ENCODE measurements at places on chromosomes 5 and 9.

- no peak for DNase-seq
Measured at GRCh38 chr9:92947268-92948037, at the start of gene FGD3. FGD3 (plus strand) TSS chr9:92947523; CDS start chr9:92976257, 28,734 bp downstream.

DNA sequence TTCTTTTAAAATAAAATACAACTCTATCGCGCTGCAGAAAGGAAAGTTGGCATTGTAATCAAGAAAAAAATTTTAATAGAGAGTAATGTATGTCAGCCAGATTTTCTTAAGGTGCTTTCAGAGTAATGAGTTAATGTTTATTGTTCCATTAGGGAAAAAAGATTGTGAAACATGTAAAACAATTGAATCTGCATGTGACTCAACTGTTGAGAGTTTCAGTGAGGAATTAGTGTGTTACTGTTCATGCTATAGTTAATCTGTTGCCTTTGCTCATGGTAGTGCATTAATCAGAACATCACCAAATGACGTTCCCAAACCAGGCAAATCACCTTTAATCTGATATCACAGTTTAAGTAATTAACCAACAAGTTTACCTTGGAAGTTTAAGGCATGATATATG lies 600.5 kb downstream of the NR2F1-AS1 start:
- no peak for DNase-seq

DNA sequence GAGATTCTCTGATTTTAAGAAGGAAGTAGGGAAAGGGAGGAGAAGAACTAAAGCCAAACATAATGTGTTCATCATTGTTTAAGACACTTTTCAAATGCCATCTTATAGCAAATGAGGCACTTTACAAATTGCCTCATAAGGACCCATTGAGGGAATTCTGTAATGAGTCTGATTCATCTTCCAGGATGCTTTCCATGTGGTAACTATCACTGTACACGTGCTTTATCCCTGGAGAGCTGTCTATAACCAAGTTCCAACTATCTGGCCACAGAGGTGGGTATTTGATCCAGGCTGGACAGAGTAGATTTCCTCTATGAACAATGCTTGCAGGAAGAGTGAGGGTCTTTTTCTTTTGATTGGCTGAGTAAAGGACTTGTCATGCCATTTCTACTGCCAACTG lies 183.5 kb upstream of the NFIB start:
- no peak for DNase-seq

GRCh38 chr5:173845321-173845720 lies 42.8 kb upstream of the CPEB4 start:
- DNase-seq = no peak

- no peak for DNase-seq
Measured at GRCh38 chr9:83451308-83451707, 86.9 kb downstream of the FRMD3 start.

DNA sequence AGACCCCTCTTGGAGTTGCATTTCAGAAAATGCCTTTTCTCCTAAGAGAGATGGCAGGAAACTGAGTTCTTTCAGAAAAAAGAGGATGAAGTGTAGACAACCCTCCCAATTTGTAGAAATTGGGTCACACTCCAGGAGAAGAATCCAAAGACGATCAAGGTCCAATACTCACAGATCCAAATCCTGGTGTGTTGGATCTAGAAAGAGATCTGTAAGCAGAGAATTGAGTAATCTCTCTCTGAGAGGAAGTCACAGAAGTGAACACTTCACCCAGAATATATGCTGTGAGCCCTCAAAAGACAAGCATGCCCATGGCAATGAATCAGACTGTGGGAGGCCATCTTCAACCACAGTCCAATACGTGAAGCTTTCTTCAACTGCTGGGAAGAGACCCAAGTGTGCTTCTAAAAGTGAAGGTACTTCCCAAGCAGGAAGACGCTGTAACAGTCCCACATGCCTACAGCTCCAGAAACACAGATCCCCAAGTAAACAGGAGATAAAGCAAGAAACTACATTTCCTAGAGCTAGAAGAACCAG lies 182.7 kb downstream of the SMC2 start:
- no peak for DNase-seq

- DNase-seq = no peak
Measured at GRCh38 chr5:130277522-130277921, 373.3 kb downstream of the CHSY3 start.

GRCh38 chr9:136379891-136380290 lies 6.4 kb upstream of the CARD9 start:
- no peak for DNase-seq

DNA sequence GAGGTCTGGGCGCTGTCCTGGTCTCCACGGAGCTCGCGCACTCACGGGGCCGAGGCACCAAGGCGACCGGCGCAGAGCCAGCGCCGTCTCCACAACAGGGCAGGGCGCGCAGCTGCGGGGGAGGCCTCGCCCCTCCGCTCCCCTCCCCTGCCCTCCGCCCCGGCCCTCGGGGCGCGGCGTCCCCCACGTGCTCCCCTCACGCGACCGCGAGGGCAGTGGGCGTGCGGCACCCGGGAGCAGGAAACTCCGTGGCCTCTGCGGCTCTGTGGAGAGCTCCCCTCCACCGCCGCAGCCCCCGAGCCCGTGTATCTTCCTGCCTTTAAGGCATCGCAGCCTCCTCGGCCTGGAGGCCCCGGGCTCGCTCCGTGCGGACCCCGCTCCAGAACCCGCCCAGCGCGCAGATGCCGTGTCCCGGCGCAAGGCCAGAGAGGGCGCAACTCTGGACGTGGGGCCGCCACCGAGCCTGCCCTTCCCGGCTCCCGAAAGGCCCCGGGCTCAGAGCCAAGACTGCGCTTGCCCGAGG lies 708 bp upstream of the TUBB4B start:
- peak; percentile 91 for DNase-seq

- DNase-seq = no peak
Measured at GRCh38 chr9:13729955-13730354, 450.5 kb upstream of the MPDZ start.

GRCh38 chr5:53010814-53011213 lies 21.7 kb downstream of the ITGA2 start:
- DNase-seq = no peak

- no peak for DNase-seq
Measured at GRCh38 chr5:112930082-112930344, 8.0 kb upstream of the REEP5 start.

GRCh38 chr9:91917436-91917835 lies 32.6 kb downstream of the ROR2 start:
- no peak for DNase-seq

GRCh38 chr9:73923796-73924195 lies 573.3 kb upstream of the RORB start:
- no peak for DNase-seq

DNA sequence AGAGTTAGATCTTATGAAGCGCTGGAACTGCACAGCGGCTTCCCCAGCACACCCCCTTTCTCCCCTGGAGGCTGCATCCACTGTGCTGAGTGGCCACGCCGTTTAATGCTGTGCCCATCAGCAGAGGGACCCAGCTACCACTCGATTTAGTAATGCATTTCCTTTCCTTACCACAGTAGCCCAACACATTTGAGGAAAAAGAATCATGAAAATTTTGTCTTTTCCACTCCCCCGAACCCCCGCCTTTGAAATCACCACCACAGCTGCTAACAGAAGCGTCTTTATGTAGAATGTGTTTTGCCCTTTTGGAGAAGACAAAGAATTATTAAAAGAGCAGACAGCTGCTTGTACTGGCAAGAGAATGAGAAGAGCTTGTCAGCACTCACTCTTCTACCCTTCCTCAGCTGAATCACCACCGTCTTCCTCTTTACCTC lies 73.2 kb downstream of the ACER2 start:
- no peak for DNase-seq

DNA sequence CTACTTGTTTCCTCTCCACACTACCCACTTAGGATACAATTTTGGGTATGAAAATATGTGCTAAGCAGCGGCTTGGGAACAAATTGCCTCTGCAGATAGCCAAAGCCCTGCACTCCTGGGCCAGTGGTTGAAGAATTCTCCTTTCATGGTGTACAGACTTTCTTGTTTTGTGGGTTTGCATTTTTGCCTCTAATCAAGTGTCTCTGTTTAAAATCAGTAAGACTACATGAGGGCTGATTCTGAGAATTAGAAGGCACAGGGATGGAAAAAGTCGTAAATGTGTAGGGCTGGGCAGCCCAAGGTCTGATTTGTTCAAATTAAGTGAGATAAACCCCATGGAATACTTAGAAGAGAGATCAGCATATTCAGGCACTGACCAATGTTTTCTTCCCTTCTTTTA lies 103.7 kb upstream of the CD180 start:
- no peak for DNase-seq

DNA sequence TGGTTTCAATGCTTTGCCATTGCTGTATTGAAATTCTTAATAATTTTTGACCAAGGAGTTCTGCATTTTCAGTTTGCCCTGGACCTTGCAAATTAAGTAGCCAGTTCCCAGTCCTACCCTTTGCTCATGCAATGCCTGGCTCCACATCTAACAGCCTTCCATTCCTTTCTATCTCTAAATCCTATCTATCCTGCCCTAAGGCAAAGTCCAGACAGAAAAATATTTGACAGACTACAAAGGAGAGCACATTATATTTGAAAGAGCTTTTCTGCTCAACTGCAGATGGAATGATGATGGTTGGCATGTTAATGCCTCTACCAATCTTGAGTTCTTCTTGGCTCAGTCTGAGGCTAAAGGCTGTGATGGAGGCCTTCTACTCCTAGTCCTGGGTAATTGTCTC lies 15.5 kb downstream of the SLC22A4 start:
- no peak for DNase-seq

- no peak for DNase-seq
Measured at GRCh38 chr5:164204338-164204946, 699.0 kb downstream of the MAT2B start.

GRCh38 chr9:68970151-68970550 lies 43.8 kb downstream of the PRKACG start:
- peak; percentile 24 for DNase-seq

GRCh38 chr5:156819537-156819936 lies 30.6 kb upstream of the PPP1R2B start:
- DNase-seq = no peak

DNA sequence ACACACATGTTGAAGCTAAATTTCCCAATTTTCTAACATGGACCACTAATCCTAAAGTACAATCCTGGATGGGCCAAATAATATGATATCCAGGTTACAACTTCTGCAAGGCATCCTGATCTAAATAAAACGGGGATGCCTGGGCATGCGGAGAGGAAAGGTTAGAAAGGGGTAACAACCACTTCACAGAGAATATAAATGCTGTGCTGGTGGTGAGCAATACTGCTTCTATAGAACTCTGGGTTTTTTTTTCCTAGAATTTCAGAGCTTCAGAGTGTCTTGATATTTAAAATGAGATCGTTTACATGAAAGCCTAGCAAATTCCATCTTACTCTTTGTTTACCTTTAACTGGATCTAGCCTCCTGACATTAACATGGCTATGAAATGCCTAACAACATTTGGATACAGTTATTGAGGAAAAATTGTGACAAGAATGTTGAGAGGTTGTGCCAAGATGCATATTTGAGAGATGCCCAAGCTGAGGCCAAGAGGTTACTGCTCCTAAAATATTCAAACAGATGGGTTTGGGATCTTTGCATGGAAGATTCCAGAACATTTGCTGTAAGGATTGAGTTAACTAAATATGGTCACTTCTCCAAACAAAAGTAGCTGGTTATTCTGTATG lies 22.4 kb downstream of the TNFAIP8 start:
- no peak for DNase-seq

DNA sequence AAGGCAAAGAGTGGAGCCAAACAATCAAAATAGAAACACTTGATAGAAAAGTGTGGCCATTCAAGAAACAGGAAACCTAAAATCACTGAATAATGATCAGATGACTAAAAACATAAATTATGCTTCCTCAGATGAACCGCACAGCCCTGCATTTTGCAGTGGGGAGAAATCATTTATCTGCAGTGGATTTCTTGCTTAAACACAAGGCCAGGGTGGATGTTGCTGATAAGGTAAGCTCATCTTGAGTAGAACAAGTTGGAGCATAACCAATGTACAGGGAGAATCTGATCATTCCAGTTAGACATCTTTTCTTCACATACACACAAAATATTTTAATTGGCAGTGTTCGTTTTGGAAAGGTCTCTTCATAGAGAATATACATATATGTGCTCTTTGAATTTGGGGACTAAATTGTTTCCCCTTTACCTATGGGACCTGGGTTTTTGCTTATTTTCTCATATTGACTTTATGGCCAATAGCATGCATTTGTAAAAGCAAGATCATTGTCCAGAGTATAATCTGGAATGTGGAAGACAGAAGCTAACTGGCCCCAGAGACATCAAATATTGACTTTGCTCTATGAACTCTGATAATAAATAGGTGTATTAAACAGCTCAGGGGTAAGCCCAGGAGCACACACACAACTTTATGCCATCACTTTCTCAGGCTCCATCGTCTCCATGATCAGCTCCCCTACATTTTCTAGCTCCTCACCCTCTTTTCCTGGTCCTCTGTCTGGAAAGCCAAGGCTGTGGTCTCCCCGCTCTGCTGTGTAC lies 9.1 kb downstream of the ANKDD1B start:
- DNase-seq = peak; percentile 71

DNA sequence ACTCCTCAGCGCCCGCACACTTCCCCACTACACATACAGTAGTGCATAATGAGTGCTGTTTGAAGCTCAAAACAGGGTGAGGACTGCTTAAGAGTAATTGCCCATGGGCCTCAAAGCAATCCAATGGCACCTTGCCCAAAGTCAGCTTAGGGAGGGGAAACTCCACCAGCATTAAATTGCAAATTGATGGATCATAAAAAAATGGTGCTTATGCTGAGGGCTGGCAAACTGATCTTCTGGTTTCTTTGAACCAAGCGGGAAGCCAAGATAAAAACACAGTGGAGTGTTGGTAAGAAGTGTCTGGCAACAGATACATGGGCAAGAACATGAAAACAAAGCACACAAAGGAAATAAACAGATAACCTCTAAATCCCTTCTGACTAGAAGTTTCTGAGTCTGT lies 28.0 kb downstream of the TLE1 start:
- no peak for DNase-seq

GRCh38 chr9:133342570-133342969 lies 5.4 kb downstream of the MED22 start:
- no peak for DNase-seq

GRCh38 chr5:132259069-132259851 lies 1.8 kb downstream of the PDLIM4 start:
- no peak for DNase-seq

- no peak for DNase-seq
Measured at GRCh38 chr9:33843312-33843961, 26.5 kb downstream of the UBE2R2 start.

GRCh38 chr5:139385061-139386049 lies 2.3 kb upstream of the SLC23A1 start:
- peak; percentile 40 for DNase-seq

- no peak for DNase-seq
Measured at GRCh38 chr5:2895876-2896275, 144.4 kb upstream of the IRX2 start.

GRCh38 chr5:6029811-6030271 lies 348.5 kb downstream of the MED10 start:
- DNase-seq = no peak

DNA sequence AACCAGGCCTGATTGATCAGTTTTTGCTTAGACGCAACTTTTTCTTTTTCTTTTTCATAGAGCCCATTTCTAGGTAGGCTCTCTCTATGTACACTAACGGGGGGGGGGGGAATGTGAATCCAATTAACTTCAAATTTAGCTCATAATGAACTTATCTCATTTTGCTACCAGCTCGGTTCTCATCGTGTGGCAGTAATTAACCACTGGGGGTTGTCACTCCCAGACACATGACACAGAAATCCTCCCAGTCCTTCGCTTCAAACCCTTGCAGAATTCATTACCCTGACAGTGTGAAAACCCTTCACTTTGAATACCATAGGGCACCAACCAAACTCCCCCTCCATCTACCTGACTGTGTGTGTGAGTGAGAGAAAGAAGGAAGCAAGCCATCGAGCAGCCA lies 144.2 kb downstream of the PAX5 start:
- DNase-seq = no peak
